ENCODE measurements at places on chromosomes 16 and 17.

GRCh38 chr17:8067806-8068205 is 19.7 kb downstream of the ALOX12B start:
- no peak for DNase-seq

- no peak for DNase-seq
These were observed 6.7 kb upstream of the GOSR2 start for GRCh38 chr17:46916211-46916610.

DNA sequence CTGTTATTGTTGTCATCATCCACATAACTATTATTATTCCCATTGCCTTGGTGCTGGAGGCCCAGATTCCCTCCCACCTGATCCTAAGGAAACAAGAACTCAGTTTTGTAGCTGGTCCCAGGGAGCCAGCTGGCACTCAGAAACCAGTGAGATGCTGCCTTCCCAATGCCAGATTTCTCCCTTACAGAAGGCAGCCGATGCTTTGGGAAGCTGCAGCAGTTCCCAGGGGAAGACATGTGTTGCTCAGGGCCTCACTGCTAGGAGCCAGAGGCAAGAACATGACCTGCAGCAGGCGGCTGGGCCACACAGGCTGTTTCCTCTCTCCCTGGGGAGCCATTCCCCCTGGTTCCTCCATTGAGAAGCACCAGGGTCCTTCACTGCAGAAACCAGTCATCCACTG is 59.9 kb upstream of the GRIN2A start:
- DNase-seq: no peak

- DNase-seq: no peak
These were observed 67.8 kb downstream of the GRIN2A start for GRCh38 chr16:10114409-10114808.

DNA sequence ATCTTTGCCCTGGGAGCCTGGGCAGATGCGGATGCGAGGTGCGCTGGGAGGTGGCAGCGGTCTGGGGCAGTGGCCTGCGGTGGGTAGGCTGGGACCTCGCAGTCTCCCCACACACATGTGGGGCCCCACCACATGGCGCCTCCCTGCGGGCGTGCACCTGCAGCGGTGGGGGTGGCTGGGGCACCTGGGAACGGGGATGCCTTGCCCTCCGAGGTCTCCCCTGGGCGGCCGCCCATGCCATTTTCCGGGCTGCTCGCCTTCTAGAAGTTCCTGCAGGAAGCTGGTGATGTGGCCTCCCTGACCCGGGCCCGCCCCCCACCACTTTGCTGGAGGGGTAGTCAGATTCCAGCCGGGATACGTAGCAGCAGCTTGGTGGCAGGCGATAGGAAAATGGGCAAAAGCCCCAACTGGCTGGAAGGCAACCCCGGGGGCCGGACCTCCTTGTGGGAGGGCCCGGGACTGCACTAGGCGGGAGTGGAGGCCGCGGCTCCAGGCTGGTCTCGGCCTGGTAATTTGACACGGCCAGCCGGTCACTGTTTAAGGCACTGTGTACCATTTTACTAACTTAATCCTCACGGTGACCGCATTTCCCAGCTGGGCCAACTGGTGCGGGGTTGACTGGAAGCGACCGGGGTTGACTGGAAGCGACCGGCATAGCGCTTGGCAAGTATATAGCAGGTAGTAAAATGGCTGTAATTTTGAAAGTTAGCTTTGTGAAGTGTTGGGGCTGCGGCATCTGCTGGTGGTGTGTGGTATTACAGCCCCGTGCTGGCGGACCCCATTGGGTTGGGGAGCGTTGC is 38.5 kb downstream of the IGF2BP1 start:
- peak; percentile 70 for DNase-seq

- DNase-seq: peak; percentile 70
These were observed 16.7 kb upstream of the OR1F1 start for GRCh38 chr16:3171181-3171854.

DNA sequence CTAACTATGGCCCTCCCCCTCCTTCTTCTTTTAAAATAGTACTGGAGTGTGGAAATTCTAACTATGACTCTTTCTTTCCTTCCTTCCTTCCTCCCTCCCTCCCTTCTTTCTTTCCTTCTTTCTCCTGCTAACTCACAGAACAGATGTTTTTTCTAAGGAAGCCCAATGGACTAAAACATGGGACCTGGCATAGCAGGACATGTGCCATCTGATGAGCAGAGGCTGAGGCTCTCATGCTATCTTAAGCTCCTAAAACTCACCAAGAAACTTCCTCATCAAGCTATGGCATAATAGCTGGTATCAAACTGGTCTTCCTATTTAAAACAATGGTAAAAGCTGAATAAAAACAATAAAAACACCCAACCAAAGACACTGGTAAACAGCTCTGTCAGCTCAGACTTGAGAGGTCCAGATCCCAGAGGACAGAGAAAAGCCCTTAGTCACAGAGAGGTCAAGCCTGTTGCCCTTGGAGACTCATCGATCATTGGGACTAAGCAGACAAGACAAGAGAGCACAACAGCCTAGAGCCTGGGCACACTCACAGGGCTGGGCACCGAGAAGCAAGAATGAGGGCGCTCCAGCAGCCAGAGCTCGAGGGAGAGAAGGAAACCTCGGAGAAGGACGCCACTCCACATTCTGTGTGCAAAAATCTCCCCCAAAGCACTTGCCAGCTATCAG is 27.6 kb downstream of the SLC38A10 start:
- no peak for DNase-seq

GRCh38 chr16:68999114-68999513 is 106.3 kb upstream of the HAS3 start:
- no peak for DNase-seq

GRCh38 chr16:51390877-51391276 is 239.8 kb upstream of the SALL1 start:
- no peak for DNase-seq

GRCh38 chr16:14240219-14240843 is 169.2 kb downstream of the MRTFB start:
- DNase-seq: no peak

GRCh38 chr17:73533781-73534180 is 110.5 kb downstream of the SDK2 start:
- DNase-seq: no peak

- DNase-seq: peak; percentile 80
These were observed 141.2 kb downstream of the AATF start for GRCh38 chr17:37089956-37090355.

DNA sequence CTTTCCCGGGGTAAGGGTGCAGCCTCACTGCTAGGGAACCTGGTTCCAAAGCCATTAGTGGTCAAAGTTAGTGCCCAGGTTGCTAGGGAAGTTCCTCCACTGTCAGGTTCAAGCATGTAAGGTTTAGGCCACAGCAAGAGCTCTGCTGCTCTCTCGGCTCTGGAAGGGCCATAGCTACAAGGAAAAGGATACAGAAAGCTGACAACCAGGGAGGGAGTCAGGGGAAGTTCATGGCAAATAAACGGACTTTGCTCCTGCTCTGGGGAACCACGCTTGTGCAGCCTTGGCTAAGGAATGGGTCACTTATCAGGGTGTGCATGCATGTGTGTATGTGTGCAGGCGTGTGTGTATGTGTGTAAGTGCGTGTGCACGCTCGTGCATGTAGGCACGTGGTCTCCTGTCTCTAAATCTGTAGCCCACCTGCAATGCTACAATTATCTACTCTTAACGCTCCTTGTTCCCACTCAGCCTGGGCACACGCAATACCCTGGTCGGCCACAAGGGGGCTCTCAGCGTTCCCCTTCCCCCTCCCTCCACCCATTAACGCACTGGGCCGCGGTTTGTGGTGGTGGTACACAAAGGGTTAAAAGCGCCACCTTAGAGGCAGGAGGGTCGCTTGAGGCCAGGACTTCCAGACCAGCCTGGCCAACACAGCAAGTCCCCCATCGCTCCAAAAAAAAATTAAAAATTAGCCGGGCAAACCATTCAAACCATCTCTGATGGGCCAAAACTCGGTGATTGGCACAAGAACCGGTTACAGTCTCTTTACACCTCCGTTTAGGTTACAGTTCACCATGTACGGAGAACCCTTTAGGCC is 48.4 kb upstream of the KDM8 start:
- peak; percentile 74 for DNase-seq

- DNase-seq: no peak
These were observed 271.5 kb downstream of the SOX9 start for GRCh38 chr17:72392056-72393010.

GRCh38 chr17:45672301-45672700 is 111.8 kb upstream of the CRHR1 start:
- no peak for DNase-seq

DNA sequence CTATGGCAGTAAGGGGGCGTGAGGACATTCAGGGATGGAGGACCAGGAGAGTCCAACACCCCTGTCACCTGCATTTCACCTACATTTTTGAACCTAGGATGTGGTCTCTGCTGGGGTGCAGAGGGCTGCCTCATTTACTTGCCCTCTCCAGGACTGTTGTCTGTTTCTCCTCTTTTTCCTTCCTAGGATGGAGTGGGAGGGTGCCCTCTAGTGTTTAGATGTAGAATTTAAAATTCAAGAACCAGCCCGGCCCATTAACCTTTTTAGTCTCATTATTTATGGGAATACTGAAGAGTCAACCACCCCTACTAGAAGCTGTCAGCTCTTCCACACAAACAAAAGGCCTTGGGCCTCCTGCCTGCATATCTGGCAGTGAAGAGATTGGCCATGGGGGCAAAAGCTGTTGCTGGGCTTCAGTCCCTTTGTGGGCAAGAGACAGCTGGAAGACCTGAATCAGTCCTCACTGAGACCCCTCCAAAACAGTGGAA is 2.5 kb upstream of the STARD3 start:
- DNase-seq: peak; percentile 66

DNA sequence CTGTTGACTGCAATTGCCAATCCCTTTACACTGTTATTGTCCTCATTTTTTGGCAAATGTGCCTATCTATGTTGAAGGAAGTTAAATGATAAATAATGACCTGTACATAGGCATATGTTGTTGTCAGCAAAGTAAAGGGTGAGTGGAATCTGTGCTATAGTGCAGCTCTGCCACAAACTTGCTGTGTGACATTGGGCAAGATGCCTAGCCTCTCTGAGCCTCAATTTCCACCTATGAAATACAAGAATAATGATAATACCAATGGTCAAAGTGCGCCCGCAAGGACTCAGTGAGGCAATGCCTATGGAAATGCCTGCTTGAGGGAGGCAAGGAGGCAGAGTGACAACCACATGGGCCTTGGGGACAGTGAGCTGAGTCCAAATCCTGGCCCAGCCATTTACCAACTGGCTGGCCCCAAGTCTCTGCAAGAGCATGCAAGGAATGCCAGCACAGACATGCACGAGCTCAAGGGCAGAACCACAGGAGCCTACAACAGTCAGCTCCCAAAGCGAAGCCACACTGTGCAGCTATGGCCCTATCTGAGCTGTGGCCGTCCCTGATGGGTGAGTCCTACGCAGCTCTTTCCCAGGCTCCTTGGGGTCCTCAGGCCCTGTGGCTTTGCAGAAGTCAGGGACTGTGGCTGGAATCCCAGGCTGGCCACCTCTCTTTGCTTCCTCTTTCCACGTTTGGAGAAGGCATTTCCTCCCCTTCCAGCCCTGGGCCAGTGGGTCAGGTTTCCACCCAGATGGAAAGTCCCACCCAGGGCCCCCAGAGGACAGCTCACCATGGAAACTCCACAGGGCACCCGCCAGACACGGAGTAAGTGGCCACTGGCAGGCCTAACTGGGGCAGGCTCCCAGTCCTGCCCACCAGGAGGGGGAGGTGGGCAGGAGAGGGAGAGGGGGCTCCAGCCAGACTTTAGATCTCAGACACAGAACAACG is 82.1 kb downstream of the ZNF423 start:
- DNase-seq: no peak

GRCh38 chr17:9361188-9361955 is 214.2 kb downstream of the STX8 start:
- DNase-seq: no peak

- DNase-seq: no peak
These were observed 86.5 kb downstream of the SYCE1L start for GRCh38 chr16:77285676-77286075.

- no peak for DNase-seq
These were observed 61.2 kb upstream of the RPH3AL start for GRCh38 chr17:413706-414380.

GRCh38 chr16:84673561-84673960 is 25.2 kb downstream of the KLHL36 start:
- peak; percentile 12 for DNase-seq

- DNase-seq: peak; percentile 70
These were observed 10.2 kb upstream of the EEF2K start for GRCh38 chr16:22195695-22196558.

GRCh38 chr16:79600638-79601091 is at the start of gene MAF:
Gene MAF, minus strand, starts transcription at chr16:79600737. Its CDS starts 835 bp downstream, at chr16:79599902.
- DNase-seq: peak; percentile 43

DNA sequence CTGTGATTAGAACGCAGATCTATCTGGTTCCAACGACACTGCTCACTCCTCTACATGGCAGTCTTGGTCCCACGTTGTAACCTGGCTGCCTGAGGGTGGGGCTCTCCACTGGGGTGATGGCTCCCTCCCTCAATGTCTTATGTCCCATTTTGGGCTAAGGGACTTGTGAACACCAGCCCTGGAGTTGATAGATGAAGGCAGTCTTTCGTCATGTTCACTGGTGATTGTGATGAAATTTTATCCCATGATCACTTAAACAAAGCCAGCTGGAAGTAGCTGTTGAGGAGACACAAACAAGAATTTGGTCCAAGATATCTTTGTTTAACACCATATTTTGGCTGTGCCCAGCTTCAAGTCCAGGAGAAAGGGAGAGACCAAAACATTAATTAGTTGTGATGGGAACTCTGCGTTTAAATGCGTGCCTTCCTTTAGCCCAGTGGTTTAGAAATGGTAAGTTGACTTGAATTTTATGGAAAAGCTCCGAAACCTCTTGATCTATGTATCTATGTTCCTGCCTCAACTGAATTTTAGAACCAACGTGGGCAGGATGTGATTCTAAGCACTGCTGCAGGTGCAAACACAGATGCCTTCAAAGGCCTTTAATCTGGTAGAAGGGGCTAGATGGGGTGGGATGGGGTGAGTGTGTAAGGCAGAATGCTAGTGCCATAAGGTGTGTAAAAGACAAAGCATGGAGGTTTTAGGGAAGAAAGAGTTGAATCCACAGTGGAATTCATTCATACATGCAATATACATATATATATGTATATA is 186.8 kb upstream of the IRX3 start:
- DNase-seq: no peak

DNA sequence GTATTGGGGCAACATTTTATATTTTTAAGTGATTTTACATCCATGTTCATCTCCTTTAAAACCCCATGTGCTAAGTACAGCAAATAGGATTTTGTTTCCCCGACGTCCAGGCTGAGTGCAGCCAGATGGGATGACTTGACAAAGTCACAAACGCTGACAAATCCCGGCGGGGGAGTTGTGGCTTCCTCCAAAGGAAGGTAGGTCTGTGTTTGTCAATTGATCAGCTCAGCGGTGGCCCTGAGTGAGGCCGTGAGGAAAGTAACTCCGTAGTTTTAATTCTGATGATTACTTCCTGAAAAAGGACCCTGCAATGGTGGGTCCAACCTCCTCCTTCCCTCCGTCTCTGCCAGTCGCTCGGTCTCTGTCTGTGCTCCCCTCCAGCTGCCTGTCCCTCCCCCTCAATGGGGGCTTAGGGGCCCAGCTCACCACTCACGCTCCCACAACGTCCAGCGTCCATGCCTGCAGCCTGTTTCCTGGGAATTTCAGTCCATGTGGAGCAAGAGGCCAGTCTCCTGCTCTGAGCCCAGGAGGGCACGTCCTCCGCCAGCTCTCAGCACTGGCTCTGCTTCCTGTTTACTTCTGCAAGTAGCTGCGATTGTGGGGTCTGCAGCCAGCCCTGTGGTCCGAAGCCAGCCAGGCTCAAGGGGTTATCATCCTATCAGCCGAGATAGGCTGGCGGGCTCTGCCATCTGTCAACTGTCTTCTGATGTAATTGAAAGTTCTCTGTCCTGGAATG is 209.4 kb upstream of the FOXF1 start:
- no peak for DNase-seq

Measured in GM20000 (cell line).